Stimulated activated CD8-positive, alpha-beta memory T cell treated with anti-CD3 and anti-CD28 coated beads, Interleukin-15, amount 100 ng/mL, for 24 hours (primary cell): ENCODE measurements at places on chromosomes 5 and 9.

- no peak for DNase-seq
Observed at GRCh38 chr5:18888821-18889220, 1099.2 kb downstream of the CDH18 start.

DNA sequence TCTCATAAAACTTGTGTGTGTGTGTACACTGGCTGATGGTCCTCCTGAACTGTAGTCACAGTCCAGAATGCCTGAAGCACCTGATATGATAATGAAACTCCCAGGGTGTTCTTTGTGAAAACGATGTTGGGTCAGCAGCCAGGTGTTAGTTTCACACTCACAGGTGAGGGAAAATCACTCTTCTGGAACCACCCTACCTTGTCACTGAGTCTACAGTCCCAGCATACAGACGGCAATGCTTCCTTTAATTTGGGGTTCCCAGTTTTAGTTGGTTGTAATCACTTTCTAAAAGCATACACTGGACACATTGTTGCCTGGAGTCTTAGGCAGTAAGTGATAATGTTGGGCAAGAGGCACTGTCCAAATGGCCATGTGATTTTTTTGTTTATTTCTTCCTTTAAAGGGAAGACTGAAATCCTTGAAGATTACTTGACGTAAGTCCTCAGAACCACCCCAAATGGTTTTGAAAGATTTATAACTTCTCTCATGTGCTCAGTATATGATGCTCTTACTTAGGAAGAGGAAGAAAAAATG, 18.2 kb upstream of the MGAT1 start:
- no peak for DNase-seq

- no peak for DNase-seq
Observed at GRCh38 chr9:127516835-127517607, 65.7 kb downstream of the LRSAM1 start.

GRCh38 chr9:26891726-26892125, 876 bp downstream of the CAAP1 start:
- no peak for DNase-seq

DNA sequence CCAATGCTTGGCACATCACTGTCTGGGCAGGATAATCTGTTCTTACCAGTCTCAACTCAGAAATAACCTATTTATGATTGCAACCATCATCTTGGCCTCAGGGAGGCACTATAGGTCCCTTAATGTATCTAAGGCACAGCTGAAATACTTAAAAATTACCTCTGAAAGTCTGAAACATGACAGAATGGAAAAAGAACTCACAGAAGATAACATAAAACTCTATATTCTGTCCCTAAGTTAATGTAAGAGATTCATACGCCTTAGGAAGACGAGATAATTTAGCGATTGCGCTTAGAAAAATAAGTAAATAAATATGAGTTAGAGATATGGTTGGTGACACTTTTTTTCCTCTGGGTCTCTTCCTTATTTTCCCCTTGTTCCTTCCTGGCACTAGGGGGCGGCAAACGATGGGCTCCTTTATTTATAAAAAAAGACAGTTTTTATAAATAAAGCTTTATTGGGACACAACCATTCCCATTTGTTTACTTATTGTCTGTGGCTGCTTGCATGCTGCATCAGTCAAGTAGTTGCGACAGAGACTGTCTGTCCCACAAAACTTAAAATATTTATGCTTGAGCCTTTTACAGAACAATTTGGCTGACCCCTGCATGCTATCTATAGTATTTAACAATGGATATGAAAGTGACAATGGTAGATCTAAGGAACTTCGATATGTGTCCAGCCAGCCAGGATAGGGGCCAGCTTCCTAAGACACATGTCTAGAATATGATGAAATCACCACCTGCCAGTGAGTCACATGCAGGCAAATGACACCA, 79.6 kb downstream of the PDE4D start:
- no peak for DNase-seq

DNA sequence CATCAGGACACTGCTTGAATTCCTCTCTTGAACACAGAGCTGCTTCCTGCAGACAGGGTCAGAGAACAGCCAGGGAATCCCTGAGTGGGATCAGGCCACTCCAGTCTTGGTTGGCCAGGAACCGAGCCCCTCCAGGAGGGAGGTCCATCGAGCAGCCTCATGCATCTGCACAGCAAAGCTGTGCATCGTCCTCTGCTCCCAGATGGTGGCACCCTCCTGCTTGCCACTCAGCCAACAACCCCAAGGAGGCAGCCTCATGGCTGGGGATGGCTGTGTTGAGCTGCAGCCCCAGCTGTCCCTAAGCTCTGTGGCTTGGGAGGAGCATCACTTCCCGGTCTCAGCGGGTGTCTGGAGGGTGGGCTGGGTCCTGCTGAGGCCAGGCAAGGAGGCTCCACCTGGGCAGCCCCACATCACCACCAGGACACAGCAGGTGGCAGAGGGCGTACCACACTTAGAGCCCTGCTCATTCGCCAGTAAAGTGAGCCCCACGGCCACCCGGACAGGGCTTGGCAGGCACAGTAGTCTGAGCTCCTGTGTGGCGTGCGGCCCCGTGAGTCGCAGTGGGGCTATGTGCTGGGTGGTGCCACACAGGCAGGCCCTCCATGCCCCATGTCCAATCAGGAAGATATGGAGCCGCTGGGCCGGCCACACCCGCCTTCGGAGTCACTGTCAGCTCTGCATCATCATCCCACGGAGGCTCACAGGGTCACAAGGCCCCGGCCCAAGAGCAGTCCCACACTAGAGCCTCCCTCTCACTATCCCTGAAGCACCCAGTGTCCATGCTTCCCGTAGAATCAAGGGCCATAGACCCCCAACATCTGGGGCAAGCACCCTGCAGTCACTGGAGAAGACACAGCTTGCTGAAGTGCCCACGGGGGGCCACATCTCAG, 11.9 kb downstream of the LPCAT1 start:
- no peak for DNase-seq

- no peak for DNase-seq
Observed at GRCh38 chr5:77008413-77008812, 21.8 kb upstream of the AGGF1 start.

DNA sequence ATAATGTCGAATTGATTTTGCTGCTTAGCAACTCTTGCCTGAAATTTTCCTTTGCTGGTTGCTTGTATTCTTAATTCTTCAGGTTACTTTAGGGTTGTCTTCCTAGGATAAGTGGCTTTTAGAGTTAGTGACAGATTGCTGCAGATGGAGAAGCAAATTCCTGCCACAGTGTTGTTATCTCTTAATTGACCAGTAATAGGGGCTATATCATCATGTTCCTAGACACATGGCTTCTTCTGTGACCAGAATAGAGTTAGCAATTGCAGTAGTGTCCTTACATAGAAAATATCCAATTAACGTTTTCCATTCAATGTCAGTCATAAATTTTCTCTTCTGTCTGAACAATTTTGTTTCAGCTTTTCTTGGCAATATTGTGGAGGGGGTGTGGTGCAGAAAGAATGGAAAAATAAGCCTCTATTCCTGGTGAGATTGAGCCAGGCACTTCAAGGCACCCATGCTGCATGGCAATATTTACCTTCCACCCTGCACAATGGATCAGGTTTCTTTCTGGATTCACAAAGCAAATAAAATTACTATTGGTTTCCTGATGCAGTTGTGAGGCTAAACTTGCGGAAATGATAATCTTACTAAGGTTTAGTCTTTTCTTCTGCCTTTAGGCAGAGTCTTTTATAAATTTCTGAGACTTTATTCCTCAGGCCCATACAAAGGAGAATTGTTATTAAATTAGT, 1481.5 kb downstream of the EFNA5 start:
- no peak for DNase-seq

- DNase-seq, result no peak
Observed at GRCh38 chr9:37531699-37532098, 44.5 kb downstream of the FBXO10 start.

DNA sequence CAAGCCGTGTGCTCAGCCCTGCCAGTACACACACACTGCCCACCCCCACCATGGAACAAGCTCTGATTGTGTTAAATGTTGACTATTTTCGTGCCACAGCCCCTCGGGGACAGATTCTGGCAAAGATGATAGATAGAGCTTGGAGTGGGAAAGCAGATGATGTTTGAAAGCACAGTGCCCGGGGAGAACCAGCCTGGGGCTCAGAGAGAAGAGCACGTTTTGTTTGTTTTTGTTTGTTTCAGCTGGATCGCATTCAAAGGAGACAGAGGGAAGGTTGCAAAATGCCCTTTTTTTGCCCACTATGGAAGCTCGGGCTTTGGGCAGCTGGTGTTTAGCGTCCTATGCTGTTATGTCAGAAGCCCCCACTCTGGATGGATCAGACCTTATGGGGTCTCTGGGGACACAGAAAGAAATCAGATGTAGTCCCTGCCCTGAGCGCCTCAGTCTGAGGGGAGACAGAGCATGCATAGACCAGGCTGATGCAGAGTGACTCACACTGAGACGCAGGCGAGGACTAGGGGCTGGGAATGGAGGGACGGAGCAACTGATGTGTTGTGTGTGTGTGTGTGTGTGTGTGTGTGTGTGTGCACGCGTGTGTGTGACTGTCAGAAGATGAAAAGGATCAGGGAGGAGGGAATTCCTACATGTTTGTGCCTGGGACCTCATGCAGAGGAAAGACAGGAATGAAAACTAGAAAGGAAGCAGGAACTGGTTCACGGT, 229.7 kb downstream of the MELK start:
- DNase-seq, result no peak

GRCh38 chr5:194102-194501, 2.8 kb downstream of the LRRC14B start:
- no peak for DNase-seq

GRCh38 chr5:142749321-142749720, 20.9 kb upstream of the ARHGAP26 start:
- no peak for DNase-seq

GRCh38 chr9:98428454-98428853, 173.0 kb upstream of the TBC1D2 start:
- DNase-seq, result no peak

DNA sequence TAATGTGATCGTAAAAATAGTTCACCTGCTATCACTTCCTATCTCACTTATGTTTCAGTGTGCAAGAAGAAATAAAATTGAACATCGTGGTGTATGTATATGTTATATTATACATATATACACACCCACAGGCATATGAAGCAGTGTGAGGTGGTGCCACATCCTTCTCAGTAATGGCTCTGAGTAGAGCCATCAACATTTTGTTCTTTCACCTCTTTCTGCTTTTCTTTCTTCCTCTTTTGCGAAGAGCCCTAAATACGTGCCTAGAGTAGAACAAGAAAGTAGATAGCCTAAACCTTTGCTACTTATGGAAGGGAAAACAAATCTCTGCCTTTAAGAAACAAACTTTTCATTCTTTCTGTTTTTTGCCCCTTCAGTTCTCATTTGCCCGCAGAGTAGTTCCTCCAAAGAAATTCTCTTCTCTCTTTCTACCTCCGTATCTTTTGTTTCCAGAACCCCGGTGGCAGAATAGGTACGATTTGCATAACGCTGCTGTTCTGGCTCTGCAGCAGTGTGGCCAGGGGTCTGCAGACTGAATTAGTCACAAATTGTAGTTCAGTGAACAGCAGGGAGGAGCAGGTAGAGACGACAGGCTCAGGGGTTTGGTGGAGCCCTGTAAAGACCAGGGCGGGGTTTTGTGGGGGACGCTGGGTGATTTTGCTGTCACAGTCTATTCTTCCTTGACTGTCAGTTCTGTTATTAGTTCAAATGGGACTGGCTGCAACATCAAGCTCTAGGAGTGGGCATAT, 40.5 kb upstream of the PJA2 start:
- DNase-seq, result no peak

DNA sequence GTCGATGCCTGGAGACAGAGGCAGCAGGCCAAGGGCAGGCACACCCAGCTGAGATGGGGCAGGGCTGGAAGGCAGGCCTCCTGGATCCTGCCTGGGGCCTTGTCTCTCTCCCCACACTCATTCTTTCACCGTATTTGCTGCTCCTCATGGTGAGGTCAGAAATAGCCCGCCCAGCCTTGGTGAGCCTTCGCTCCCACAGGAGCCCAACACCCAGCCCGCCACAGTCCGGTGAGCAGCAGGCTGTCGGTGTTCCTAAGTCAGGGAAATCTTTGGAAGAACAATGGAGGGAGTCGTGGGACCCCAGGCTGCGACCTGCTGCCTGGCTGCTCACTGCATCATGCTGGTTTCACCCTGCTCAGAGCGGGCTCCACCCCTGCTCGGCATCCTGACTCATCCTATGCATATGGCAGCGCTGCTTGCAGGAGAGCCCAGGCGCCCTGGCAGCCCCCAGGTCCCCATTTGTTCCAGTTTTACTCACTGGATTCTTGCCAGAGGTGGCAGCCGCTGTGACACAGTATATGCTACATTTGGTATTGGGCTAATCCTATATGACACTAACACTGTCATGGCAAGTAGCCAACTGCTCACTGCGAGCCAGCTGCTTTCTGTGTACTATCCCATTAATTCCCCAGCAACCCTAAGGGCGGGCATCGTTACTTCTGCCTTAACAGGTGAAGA, 53.2 kb upstream of the NCS1 start:
- no peak for DNase-seq

GRCh38 chr5:57370376-57370775, 112.2 kb downstream of the ACTBL2 start:
- DNase-seq, result no peak
